ENCODE measurements at places on chromosomes 6 and 20.

DNA sequence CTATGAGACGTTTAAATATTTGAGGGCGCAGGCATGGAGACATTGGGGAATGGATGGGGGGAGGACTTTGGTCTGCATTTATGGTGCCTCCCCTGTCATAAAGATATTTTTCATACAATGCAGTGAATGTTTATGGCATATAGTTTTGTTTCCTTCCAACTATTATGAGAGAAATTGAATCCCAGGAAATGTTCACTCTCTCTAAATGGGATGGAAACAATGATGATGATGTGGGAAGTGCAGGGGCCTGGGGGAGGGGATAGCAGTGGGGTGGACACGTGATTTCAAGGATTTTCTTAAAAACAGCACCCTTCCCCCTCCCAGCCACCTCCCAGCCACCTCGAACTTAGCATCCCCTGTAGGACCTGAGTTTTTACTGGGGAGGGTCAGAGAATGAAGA is 69.9 kb downstream of the TOX2 start:
- no peak for DNase-seq

GRCh38 chr20:49310705-49311104 is 32.8 kb upstream of the ZNFX1 start:
- DNase-seq: no peak

GRCh38 chr6:37709932-37710555 is 12.4 kb upstream of the MDGA1 start:
- no peak for DNase-seq

GRCh38 chr6:26123675-26123946 is 36.4 kb downstream of the HFE start:
- DNase-seq: peak; percentile 59

DNA sequence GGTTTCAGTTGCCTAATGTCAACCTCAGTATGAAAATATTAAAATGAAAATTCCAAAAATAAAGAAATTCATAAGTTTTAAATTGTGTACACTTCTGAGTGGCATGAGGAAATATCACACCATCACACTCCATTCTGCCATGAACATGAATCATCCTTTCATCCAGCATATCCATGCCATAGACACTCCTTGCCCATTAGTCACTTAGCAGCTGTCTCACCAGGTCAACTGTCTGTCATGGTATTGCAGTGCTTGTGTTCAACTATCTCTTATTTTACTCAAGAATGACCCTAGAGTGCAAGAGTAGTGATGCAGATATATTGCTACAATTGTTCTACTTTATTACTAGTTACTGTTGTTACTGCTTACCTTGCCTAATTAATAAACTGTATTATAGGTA is 712.4 kb downstream of the EPHA7 start:
- DNase-seq: no peak

DNA sequence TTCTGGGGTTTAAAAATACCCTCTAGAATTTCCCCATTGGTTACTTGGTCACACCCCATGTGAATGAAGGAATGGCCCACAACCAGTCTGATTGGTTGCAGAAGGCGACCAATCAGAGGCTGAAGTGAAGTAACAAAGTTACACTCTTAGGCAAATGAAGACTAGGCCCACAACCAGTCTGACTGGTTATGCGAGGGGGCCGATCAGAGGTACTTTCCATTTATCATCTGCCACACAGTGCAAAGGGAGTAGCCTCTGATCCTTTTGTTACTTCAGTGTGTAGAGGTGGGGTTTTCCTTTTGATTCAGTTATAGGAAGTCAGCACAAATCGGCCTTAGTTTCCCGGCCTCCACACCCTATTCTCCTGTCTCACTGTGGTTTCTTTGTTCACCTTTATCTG is 61.2 kb upstream of the SGK1 start:
- DNase-seq: no peak

DNA sequence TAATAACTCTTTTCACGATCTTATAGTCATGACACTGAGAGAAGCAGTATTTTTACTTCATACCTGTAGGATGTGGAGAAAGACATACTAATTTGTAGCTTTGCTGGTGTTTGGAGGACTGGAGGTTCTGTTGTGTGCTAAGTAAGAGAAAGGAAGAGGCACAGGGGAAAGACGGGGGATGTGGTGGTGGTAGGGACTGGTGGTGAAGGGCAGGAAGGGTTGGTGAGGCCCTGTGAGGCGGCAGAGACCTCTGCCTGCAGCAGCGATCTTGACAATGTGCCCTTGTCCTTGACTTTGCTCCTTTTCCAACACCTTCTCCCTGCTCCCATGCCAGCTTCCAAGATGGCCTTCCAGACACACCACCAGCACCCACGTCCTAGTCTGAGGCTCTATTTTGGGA is 32.6 kb upstream of the MPC1 start:
- no peak for DNase-seq

GRCh38 chr6:88426005-88426404 is 259.9 kb upstream of the CNR1 start:
- no peak for DNase-seq

DNA sequence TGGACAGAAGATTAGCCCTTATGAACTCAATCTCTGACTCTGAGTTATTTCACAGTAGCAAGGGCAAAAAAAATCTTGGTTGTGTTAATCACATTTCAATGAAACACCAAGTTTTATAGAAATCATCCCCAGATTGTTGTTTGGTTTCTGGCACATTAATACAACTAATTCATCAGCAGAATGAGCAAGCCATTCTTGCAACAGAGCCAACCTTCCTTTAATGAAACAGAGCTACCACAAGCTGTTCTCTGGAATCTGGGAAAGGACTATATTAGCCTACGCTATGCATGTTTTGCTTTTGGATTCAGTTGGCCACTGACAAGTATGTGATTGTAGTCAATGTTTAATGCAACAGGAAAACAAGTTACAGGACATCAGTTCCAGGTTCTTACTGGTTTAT is 13.8 kb upstream of the POPDC3 start:
- no peak for DNase-seq

DNA sequence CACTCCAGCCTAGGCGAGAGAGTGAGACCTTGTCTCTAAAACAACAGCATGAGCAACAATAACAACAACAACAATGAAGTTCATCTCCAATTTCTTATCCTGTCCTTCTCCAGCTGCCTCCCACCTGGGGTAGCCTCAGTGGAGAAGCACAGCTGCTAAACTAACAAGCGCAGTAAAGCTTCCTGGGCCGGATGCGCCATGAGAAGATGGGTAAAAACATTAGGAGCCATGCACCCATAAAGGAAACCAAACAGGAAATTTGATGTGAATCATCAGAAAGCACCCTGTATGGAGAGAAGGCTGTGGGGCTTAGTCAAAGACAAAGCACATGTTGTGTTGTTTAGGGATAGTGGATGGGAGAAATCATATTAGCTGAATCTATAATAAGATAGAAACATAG is 61.1 kb upstream of the CCN6 start:
- peak; percentile 35 for DNase-seq

DNA sequence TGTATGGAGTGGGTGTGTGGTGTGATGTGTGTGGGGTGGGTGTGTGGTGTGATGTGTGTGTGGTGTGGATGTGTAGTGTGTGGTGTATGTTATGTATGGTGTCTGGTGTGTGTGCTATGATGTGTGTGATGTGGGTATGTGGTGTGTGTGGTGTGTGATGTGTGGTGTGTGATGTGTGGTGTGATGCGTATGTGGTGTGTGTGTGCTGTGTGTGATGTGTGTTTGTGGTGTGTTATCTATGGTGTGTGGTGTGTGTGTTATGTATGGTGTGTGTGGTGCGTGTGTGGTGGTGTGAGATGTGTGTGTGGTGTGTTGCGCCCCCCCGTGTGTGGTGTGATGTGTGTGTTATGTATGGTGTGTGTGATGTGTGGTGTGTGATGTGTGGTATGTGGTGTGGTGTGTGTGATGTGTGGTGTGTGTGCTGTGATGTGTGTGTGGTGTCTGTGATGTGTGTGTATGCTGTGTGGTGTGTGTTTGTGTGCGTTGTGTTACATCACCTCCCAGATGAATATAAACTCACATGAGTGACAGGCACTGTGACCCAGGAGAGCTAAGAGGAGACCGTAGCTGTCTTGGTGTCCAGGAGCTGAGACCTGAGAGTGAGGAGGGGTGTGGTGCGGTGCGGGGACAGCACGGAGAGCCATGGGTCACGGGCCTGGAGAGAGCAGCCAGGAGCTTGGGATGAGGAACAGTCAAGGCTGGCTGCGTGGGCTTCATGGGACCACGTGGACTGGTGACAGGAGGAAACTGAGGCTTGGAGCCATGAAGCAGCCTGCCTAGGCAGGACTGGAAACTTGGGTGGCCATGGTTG is 8.8 kb downstream of the DLGAP4 start:
- no peak for DNase-seq

- DNase-seq: no peak
These were observed 20.8 kb downstream of the RALGAPA2 start for GRCh38 chr20:20691477-20692235.

GRCh38 chr20:60008130-60008808 is 50.0 kb downstream of the CDH26 start:
- no peak for DNase-seq

DNA sequence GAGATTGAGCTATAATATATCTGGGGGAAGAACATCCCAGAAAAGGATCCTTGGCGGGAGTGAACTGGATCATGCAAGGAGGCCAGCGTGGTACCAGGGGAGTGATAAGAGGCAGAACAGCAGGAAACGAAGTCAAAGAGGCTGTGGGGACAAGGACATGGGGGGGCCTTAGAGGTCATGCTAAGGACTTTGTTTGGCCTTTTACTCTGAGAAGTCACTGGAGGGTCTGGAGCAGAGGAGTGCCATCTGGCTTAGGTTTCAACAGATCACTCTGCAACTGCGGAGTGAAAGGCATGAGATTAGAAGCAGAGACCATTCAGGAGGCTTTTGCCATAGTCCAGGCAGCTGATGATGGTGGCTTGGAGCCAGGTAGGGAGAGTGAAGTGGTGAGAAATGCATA is 24.3 kb downstream of the MRAP2 start:
- DNase-seq: no peak

- no peak for DNase-seq
These were observed 9.8 kb downstream of the CTSZ start for GRCh38 chr20:58997141-58997770.

DNA sequence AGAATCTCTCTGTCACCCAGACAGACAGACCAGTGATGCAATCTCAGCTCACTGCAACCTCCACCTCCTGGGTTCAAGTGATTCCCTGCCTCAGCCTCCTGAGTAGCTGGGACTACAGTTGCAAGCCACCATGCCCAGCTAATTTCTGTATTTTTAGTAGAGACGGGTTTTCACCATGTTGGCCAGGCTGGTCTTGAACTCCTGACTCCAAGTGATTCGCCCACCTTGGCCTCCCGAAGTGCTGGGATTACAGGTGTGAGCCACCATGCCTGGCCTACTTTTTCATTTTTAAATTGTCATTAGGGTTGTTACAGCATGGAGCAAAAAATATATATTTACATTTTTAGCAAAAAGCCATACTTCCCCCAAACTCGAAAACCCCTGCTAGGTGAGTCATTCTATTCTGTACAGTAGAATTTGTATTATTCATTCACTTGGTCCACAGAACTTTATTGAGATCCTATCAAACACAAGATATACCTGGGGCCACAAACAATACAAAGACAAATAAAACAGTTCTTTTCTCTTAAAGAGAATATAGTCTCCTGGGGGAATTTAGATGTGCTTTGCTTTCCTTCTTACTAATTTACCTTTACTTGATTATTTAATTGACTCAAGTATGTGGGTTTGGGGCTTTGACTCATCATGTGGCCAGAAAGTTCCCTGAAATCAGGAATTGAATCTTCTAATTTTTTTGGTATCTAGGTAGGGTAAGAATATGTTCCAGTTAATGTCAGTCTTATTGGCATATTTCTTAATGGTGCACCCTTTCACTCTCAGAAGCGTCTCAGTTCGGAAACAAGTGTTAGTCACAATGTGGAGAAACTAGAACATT is 16.6 kb upstream of the CCND3 start:
- no peak for DNase-seq

All from activated naive CD4-positive, alpha-beta T cell (primary cell).